Ecto neural progenitor cell (in vitro differentiated cells): ENCODE measurements at places on chromosomes 12 and 14.

DNA sequence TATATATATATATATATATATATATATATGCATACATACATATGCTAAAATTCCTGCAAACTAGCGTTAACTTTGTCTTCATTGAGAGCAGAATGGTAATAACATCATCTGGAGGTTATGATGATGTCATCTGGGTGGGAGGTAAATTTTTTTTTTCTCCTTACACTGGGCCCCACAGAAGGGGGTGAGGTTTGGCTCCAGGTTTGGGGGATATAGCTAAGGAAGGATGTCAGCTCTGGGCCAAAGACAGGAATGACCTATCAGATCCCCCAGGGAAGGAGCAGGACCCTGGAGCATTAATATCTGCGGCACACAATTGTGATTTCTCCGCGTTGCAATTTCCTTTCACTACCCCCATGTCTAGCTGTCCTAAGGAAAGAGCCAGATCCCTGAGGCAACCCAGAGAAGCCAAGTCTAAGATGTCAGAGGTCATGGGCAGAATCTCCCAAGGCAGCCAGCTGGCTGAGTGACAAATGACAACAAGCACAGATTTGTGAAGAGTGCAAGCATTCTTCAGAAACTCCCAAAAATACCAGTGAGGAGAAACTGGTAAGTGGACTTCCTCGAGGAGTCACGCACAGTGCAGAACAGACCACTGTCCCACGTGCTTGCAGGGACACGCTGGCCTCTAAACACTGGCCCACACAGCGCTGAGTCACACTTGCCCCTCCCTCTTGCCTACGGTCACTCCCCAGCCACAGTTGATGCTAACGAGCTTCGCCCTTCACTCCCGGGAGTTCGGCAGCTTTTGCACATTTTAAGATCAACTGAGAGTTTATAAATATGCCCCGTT, 9.9 kb downstream of the UBC start:
- DNase-seq, result no peak

DNA sequence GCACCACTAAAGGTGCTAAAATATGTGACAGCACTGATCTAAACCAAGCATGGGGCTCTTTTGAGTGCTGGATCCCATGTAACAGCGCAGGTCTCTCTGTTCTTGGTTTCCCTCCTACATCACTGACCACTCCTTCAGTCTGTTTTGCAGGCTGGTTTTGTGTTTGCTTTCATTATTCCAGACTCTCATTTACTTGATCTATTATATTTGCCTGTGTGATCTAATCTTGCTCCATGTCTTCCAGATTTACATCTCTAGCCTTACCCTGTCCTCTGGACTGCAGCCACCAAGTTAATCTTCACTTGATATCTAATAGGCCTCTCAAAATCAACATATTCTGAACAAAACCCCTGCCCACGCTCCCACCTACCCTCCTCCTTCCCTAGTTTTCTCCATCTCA, 8.6 kb downstream of the GLIPR1 start:
- DNase-seq, result no peak

DNA sequence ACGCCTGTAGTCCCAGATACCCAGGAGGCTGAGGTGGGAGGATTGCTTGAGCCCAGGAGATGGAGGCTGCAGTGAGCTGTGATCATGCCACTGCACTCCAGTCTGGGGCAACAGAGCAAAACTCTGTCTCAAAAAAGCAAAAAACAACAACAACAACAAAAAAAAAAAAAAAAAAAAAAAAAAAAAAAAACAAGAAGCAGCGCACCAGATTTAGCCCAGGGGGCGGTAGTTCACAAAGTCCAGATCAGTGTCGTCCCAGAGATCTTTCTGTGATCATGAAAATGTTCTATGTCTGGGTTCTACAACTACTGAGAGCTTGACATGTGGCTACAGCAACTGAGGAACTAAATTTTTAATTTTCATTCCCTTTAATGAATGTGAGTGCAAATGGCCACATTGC, 27.4 kb downstream of the OAS2 start:
- DNase-seq, result no peak

- DNase-seq, result no peak
Observed at GRCh38 chr12:110585231-110585799, 2.2 kb upstream of the PPTC7 start.

GRCh38 chr14:101336183-101336582, 225.1 kb upstream of the DIO3 start:
- no peak for DNase-seq

GRCh38 chr14:68137704-68138619, 318.4 kb downstream of the RAD51B start:
- DNase-seq, result peak; percentile 89

GRCh38 chr12:77087427-77087826, 22.1 kb upstream of the E2F7 start:
- no peak for DNase-seq

- no peak for DNase-seq
Observed at GRCh38 chr14:72925815-72926291, 411 bp upstream of the DCAF4 start.

DNA sequence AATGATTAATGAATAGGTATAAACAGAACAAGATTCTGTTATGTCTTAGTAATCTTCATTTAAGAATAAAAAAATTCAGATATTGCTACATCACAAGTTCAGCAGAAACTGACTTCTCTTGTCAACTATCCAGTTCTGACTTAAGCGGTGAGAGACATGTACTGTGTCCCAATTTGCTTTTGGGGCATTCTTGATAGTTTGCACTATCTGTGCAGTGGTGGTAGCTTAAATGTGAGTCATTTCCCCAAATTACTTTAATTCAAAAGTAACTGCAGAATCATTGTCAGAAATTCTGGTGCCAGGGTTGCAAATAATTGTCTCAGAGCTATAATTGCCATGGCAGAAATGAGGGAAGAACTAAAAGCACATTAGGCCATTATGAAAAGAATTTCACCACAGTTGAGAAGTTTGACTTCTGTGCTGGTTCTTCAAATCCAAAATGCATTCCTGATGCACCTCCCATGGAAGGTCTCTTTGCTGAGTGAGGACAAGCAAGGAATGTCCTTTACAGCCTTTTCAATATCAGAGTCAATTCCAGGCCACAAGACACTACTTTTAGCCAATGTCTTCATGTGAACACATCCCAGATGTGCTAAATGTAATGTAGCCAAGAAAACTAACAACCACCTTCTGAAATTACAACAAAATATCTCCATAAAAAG, 304.7 kb downstream of the SSPN start:
- DNase-seq, result no peak

- DNase-seq, result no peak
Observed at GRCh38 chr14:85601246-85601645, 71.3 kb downstream of the FLRT2 start.

DNA sequence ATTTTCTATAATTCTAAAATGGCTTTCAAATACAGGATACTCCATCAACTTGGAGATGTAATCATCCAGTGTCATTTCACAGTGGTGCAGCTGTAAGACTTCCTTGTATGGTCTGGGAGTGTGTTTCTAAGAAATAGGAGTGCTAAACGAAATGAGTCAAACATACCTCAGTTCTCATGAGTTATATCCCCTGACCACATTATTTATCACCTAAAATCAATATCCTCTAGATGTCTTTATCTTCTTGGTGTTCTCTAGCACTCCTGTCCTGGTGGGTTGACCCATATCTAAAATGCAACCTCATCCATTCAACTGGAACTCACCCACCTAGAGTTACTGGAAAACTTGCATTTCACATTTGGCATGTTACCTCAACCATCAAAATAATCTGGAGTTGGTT, 33.2 kb downstream of the TMEM30B start:
- no peak for DNase-seq

DNA sequence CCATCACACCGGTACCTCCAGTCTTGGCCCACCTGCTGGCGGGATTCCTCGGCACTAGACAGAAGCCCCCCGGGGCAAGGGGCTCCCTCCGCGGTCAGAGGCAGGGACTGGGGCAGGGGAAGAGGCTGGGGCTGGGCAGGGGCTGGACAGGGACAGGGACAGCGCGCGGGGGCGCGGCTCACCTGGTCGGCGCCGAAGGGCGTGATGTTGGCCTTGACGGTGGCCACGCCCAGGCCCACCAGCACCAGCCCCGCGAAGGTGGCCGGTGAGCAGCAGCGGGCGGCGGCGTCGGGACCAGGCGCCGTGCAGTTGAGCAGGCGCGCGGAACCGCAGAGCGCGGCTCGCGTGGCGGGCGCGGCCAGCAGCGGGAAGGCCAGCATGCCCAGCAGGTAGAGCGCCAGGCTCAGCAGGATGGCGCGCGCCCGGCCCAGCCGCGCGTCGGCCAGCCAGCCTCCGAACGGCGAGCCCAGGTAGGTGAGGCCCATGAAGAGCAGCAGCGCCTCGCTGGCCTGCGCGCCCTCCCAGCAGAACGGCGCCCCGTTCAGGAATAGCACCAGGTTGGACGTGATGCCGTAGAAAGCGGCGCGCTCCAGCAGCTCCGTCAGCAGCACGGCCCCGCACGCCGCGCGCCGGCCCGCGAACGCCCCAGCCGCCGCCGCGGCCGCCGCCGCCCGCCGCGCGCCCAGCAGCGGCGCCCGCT, 392 bp downstream of the SLC15A4 start:
- DNase-seq, result peak; percentile 74

DNA sequence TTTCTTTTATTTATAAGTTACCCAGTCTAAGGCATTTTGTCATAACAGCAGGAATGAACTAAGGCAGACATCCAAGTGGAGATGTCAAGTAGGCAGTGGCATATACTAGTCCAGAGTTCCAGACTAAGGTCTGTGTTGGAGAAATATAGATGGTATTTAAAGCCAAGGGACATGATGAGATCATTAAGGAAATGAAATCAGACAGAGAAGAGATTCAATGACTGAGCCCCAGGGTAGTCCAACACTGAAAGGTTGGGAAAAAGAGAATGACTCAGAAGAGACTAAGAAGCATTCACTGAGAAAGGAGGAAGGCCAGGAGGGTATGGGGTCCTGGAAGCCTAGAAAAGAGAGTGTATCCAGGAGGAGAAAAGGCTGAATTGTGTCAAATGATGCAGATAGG, 442.2 kb upstream of the CCDC196 start:
- no peak for DNase-seq

GRCh38 chr14:93543766-93544165, 113.0 kb downstream of the UNC79 start:
- no peak for DNase-seq
